ENCODE measurements at places on chromosomes 16 and 17.

DNA sequence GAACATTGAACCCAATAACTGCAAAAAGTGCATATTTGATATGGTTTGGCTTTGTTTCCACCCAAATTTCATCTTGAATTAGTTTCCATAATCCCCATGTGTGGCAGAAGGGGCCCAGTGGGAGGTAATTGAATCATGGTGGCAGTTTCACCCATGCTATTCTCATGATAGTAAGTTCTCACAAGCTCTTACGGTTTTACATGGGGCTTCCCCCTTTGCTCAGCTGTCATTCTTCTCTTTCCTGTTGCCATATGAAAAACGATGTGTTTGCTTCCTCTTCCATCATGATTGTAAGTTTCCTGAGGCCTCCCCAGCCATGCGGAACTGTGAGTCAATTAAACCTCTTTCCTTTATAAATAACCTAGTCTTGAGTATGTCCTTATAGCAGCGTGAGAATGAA is 127.6 kb downstream of the CHD9NB start:
- no peak for DNase-seq

- DNase-seq, result no peak
Observed at GRCh38 chr17:9905902-9906301, 831 bp upstream of the RCVRN start.

GRCh38 chr17:80261159-80261894 is 675 bp downstream of the RNF213 start:
- DNase-seq, result no peak

DNA sequence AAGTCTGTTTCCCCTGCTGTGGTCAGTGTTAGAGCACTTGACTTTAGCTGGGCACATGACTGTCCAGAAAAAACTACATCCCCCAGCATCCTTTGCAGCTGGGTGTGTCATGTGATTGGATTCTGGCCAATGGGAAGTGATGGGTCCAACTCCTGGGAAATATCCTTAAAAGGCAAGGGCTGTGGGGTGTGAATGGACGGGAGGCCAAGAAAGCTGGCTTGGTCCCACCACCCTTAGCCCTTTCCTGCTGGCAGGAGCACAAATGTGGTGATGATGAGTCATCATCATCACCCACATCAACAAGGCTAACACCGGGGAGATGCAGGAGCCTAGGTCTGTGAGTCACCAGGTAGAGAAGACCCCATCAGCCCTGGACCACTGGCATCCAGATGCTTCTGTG is 341.7 kb downstream of the C16orf95 start:
- DNase-seq, result no peak

DNA sequence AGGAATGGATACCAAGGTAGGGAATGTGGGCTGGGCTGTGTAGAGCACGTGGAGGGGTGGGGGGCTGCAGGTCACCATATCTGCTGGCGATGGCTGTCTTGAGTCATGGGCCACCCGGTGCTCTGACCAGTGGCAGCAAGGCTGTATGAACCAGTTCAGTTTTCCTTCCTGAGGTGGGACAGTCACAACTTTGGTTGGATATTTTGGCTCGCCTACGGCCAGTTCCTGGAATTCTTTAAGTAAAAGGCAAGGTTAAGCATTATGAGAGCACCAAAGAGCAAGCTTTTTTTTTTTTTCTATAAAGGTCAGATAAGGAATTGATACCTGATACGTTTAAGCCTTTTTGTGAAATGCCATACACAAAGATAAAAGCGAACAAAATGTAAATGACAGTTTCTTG is 81.9 kb downstream of the USP22 start:
- DNase-seq, result no peak
